Effector CD4-positive, alpha-beta T cell (primary cell): ENCODE measurements at places on chromosomes 7 and 10.

DNA sequence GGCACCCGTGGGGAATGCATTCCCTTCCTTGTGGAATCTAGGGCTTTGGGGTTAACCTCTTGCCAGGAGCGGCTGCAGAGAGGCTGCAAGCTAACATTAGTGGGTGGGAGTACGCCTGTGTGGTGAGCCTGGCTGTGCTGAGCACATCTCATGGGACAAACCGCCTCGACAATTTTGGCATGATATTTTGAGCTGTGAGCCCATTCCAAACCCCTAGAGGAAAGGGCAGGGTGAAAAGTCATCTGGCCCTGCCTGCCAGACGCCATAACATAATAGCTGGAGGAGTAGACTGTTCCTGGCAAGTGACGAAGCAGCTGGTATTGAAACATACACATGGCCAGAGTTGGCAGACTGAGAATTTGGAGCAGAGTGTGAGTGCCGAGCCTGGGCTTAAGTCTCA lies 110.0 kb downstream of the TACC2 start:
- DNase-seq: no peak

GRCh38 chr7:95599069-95599468 lies 2.8 kb upstream of the PDK4 start:
- DNase-seq: no peak

GRCh38 chr10:86062198-86062550 lies 304.4 kb downstream of the GRID1 start:
- DNase-seq: no peak

- no peak for DNase-seq
These were observed 45.7 kb downstream of the IMMP2L start for GRCh38 chr7:111516612-111517011.

DNA sequence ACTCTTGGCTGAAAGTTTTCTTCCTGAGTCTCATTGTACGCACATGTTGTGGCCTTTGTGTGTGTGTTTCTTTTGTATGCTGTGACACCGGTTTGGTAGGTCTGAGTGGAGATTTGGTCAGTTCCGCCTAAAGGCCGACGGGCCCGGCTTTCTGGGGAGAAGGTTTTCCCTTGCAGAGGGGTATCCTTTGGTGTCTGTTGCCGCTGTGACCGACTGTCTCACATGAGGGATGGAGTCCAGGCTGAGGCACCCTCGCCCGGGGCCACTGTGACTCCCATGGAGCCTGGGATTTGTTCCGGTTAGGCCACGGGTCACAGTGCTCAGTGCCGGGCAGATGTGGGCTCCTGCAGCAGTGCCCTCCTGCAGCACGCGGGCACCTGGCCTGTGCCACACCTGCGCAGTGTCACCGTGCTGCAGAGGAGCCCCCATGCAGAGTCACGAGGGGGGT lies 19.4 kb downstream of the INPP5A start:
- no peak for DNase-seq
